ENCODE measurements at places on chromosomes 2 and 18.

DNA sequence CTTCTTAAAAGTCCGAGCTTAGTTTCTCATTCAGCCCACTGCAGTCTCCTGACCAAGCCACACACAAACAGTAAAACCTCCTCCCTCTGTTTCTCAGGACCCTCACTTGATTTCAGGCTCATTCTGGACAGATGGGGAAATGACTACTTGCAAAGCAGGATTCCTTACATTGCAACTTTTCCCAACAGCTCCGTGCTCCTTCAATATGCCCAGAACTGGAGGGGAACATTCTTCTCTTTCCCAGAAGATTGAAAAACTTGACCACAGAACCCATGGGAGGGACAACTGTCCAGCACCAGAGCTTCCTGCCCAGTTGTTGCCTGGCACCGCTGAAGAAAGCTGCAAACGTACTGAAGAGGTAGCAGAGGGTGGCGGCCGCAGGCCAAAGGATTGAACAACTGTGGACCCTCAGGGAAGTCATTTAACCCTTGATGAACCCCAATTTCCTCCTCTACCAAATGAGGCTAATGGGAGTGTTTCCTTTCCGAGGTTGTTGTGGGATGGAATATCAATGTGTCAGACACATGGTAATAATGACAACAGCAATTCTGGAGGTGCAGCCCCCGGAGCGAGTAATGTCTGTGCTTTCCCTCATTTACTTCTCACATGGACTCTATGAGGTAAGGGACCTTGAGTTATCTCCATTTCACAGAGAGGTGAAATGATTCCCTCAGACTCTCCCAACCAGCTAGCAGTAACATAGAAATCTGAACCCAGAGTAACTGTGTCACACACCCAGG lies 25.0 kb downstream of the BCL11A start:
- DNase-seq = no peak

DNA sequence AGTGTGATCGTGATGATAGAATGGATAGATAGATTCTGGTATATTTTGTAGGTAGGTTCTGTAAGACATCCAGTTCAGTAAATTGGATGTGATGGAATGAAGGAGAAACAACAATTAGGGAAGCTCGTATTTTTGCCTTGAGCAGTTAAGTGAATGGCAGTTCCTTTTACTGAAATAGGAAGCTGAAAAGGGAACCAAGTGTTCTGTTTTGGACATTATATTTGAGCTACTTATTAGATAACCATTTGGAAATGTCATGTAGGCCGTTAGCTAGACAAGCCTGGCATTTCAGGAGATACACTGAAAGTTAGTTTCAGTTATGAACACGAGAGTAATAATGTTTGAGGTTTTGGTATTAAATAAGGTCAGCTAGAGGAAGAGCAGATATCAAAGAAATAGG lies 41.5 kb downstream of the MARCHF7 start:
- no peak for DNase-seq

GRCh38 chr18:48186131-48186766 lies 222.9 kb downstream of the ZBTB7C start:
- no peak for DNase-seq

GRCh38 chr18:79955302-79956075 lies 4.0 kb upstream of the SLC66A2 start:
- DNase-seq = no peak

GRCh38 chr18:69492861-69493260 lies 92.2 kb downstream of the DOK6 start:
- no peak for DNase-seq

Data from SHP77 treated with DMSO at 0.1 percent for 48 hours (cell line).